ENCODE measurements at places on chromosomes 7 and 10.

- DNase-seq: no peak
Observed at GRCh38 chr7:106376026-106376799, 91.4 kb upstream of the NAMPT start.

DNA sequence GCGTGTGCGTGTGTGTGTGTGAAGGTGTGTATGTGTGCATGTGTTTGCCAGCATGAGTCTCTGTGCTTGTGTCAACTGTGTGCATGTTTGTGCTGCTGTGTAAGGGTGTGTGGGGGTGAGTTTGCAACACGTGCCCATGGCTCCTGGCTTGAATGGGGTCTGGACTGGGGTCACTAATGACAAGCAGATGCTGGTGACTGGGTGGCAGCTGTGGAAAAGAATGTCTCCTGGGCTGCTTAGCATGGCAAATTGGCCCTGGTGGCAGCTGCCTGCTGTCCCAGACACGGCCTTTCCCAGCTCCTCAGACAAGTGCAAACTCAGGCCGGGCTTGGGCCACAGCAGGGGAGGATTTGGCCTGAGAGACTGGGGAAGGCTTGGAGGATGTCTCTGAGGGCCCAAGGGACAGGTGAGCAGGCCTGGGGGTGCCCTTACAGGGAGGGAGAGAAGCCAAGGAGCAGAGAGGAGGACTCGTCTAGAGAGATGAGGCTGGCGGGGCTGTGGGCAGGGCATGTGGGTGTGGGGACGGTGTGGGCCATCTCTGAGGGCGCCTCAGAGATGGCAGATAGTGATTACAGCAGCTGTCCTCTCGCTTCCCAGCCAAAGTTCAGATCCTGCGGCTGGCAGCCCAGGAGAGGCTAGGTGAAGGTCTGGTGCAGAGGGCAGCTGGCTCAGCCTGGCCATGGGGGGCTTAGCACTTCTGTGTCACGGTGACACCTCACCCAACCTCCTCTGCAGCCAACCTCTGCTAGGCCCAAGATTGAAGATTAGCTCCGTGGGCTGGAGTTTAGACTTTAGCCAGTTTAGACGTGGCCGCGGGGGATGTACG lies 1.5 kb downstream of the AQP1 start:
- no peak for DNase-seq

- DNase-seq: no peak
Observed at GRCh38 chr7:2420216-2420933, 17.0 kb downstream of the CHST12 start.

DNA sequence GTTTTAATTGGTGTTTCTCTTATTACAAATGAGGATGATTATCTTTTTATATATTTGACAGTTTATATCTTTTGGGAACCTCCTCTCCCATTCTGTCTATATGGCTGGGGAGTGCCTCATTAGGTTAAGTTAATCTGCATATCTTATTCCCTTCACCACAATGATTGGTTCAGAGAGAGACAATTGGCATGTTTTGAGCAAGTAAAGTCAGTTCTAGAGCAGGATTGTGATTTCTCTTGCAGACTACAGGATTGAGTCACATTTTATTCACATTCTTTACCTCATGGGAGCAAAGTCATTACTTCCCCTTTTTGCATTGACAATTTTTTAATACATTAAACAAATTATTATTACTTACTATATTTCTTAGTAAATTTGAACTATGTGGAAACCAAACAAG lies 345.6 kb downstream of the MDFIC start:
- no peak for DNase-seq

DNA sequence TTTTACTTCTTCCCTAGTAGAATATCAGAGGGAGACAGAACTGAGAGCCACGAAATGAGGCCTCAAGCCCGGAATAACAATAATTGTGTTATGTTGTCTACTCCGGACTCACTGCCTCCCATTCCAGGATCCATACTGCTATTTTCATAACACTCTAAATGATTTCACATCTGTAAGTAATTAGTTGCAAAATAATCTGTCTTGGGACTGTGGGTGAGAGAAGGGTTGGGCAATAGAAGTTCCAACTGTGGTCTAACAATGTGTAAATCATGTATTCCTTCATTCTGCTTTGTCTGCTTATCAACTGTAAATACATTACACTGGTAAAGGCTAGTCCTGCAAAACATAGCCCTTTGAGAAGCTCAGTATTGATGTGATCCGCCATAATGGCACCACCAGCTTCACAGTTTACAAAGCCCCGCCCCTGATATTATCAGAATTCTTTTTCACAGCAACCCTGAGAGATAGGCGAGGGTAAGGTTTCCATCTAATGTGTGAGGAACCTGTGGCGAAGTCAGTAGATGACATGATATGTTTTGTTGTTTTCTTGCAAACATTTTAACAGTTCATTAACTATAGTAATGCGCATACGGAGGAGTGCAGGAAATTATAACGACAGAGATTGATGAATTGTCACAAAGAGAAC lies 265.7 kb upstream of the BMPER start:
- peak; percentile 41 for DNase-seq

- DNase-seq: no peak
Observed at GRCh38 chr7:14389181-14389591, 399.7 kb upstream of the ETV1 start.

GRCh38 chr10:115773832-115774231 lies 499.2 kb downstream of the GFRA1 start:
- no peak for DNase-seq

DNA sequence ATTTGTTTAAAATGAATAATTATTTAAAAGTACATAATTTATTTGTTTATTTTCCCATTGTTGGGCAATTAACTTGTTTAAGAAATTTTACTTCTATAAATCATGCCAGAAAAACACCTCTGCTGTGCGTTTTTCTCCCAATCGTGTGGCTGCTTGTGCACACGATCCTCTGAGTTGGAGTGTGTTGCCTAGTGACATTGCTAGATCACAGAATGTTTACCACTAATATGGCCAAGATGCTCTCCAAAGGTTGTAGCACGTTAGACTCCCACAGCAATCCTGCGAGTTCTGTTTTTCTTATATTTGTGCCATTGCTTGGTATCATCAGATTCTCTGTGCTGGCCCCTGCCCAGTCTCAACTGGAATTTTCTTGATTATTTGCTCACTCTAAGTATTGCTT lies 207.1 kb upstream of the ADCY1 start:
- no peak for DNase-seq

- DNase-seq: no peak
Observed at GRCh38 chr7:102834999-102835398, 77.8 kb upstream of the LRRC17 start.

- no peak for DNase-seq
Observed at GRCh38 chr10:113303544-113304146, 249.2 kb upstream of the HABP2 start.

DNA sequence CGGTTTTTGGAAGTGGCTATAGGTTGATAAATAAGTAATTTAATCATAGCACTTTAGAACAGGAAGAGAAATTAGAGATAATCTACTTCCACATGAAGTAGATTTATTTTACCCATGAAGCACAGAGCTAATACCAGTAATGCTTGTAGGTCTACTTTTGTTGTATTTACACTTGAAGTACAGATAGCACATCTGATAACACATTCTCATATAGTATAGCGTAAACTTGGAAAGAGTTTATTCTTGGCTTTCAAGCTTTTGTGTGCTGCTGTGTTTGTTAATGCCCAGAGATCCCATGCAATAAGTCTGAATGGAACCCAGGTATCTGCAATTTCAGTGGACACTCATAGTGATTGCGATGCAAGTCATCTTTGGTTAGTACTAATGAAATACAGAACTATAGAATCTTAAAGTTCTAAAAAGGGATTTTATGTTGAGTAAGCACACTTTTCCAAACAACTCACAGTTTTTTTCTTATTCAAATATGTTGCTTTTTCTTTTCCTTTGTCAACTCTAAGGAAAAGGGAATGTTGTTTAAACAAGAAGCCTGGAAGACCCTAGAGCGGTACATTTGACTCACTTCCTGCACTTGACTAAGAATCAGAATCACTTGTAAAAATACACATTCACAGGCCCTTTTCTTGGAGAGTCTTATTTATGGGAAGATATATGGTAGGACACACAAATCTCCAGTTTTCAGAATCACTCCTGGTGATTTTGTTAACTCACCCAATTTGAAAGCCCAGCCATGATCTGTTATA lies 105.8 kb downstream of the GNAI1 start:
- DNase-seq: no peak

GRCh38 chr7:6273917-6274630 lies 1.6 kb upstream of the CYTH3 start:
- no peak for DNase-seq

DNA sequence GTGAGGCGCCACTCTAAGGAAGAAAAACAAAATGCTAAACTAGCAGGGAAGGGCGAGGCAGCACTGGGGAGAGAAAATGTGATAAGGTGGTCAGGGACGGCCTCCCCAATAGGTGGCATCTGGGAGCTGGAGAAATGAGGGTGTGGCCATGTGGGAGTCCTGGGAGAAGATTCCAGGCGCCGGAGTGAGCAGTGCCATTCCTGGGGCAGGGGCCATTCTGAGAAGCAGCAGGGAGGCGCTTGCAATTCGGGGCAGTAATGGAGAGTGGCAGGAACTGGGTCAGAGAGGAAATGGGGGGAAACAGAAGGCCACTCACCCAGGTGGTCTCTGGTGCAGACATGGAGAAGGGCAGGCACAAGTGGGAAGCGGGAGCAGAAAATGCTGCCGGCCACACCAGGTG lies 61.8 kb upstream of the LRRC18 start:
- DNase-seq: no peak

DNA sequence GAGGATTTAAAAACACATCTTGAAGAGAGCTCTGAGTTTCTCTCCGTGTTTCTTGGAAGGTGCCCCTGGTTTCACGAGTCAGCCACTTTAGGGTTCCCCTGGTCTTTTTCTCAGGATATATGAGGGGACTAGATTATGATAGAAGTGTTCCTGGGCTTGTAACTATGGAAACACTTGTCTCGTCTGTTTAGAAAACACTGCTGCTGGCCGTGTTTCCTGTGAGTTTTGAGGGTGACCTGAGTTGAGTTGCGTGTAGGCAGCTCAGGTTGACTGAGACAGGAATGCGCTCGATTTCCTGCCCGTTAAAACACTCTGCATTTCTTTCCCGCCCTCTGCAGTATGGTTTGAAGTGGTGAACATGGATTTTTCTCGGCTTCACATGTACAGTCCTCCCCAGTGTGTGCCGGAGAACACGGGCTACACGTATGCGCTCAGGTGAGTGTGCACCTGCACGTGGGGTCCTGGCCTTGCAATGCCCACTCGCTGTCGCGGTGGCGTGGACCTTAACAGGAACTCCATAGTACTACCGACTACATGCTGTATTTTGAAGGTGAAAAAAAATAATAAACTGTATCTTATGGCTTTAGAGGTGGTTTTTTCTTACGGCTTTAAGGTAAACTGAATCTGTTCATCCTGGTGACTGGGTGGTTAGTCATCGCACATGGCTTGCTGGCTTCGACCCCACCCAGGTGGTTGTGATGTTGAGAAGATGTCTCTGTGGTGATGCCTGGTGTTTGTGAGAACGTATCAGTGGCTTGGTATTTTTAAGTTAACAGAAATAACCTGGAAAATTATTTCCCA lies at the start of gene SUN1:
Gene SUN1 (plus strand): TSS at position 310 of the 801 bp plus-strand sequence. CDS start 49 bp downstream, at position 359.
- DNase-seq: no peak

DNA sequence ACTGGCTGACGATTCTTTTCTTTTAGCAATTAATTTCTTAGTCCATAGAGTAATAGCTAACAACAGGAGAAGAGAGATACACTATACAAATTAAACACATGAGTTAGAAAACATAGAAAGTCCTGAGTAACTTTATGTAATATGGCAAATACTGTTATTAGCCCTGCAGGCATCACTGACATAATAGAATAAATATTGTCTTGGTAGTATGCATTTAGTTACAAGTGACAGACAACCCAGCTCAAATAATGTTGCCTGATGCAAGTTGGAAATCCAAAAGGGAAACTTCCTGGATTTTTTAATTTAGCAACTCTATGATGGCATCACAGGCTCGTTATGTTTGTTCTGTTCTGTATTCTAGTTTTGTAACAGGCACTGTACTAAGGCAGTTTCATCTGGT lies 95.1 kb downstream of the DKK1 start:
- DNase-seq: no peak

DNA sequence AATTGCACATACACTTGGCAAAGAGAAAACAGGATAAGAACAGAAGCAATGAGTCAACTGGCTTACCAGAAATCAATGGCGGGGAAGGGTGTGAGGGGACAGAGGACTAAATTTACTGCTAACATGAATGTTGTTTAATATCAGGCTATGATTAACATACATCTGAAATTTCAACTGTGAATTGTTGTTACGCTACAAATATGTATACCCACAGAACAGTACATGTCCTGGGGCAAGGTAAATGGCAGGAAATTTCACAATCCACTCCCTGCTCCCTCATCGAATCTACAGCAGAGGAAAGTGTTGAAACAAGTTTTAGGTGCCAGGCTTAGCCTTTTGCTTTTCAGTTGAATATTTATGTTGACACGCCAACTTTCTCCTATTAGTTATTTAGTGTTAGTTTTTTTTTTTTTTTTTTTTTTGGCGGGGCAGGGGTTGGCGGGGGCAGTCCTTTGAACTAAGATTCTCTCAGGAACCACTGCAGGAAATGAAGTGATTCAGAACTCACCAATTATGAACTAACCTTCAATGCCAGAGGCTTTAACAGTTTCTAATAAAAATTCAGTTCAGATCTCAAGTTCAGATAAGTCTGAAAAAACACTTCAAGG lies 99.0 kb downstream of the UBE2H start:
- no peak for DNase-seq

- DNase-seq: no peak
Observed at GRCh38 chr10:22534849-22535604, 179.4 kb downstream of the PIP4K2A start.

DNA sequence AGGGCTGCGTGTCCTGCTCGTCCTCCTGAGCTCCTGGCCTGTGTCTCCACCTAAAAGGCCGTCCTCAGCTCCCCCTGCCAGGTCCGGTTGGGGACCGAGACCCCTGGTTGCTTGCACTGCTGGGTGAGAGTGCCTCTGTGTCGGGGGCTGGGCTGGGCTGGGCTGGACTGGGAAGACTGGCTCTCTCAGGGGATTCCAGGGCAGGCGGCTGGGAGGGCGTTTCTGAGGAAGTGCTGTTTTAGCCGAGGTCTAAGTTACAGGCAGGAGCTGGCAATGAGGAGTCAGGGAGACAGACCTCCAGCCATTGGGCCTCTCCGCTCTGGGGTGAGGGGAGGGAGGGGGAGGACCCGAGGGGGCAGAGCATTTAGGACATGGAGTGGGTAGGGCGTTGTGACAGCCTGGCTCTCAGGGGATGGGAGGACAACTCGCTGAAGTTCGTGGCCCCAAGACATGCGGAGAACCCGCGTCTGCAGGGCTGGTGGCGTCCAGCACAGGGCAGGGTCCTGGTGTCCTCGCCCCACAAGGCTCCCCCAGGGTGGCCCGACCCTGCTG lies 20.9 kb downstream of the FOXK1 start:
- DNase-seq: no peak

GRCh38 chr7:135723411-135723810 lies 4.6 kb downstream of the SLC13A4 start:
- no peak for DNase-seq

All from right lung (tissue), 10 donors.